CD4-positive, alpha-beta T cell (primary cell): ENCODE measurements at places on chromosomes 12 and 14.
A peak's percentile ranks its signal among the peaks of the same experiment; 100 is the strongest.

DNA sequence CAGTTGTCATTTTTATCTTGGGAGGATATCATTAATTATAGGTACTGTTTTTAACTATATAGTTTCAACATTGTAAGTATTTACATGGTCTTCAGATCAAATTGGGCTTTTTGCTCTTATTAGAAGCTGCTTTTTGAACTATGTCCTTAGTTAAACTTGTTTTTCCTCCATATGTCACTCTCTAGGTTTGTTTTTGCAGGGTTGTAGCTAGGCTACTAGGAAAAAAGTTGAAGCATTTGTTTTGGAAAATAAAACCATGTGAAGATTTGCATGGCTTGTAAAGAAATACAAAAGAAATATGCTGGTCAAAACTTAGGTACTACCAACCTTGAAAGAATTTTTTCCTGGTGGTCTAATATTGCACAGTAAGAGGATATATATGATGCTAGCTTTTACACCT lies 3.4 kb downstream of the ARID2 start:
- no peak for DNase-seq

DNA sequence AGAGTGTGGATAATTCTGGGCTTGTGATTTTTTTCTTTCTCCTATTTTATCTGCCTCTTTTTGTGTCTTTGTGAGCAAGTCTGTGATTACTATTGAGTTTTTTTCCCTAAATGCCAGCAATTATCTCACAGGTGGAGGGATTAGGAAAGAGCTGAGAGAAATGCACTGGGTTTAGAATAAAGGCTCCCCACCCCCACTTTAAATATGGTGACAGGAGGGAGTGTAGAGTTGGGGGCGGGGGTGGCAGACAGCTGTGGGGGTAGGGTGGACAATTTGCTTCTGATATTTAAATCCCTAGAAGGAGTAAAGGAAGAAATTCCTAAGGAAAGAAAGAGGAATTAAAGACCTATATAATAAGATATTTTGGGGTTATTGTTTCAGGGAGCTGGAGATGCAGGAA lies 145.9 kb downstream of the NRXN3 start:
- no peak for DNase-seq

DNA sequence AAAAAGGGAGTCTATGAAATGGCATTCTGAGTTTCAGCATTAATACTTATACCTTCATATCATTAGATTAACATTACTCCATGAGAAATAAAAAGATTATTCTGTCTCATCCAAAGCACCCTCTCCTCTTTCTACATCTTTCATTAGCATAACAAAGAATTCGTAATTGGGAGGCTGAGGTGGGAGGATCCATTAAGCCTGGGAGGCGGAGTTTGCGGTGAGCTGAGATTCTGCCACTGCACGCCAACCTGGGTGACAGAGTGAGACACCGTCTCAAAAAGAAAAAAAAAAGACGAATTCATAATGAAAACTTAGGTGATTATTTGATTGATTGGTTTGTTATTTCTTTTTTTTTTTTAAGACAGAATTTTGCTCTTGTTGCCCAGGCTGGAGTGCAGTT lies 1.8 kb upstream of the CDK17 start:
- peak; percentile 69 for DNase-seq

DNA sequence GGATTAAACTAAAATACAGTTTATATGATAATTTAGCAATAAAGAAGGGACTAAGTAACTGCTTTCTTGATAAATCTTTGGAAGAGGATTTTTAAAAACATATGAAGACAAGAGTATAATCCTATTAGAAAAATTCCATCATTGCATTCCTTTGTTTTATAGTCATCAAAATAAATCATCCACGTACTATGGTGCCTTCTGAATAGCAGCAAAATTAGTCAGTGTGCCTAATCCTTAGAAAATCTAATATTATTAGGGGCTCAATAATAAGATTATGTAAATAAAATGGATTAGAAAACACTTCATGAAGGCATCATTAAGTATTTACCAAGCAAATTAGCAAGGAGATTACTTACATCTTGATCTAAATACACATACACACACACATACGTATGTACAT lies 102.1 kb downstream of the KCNH5 start:
- no peak for DNase-seq

- no peak for DNase-seq
These were observed 21.4 kb downstream of the WNT5B start for GRCh38 chr12:1650260-1650977.

DNA sequence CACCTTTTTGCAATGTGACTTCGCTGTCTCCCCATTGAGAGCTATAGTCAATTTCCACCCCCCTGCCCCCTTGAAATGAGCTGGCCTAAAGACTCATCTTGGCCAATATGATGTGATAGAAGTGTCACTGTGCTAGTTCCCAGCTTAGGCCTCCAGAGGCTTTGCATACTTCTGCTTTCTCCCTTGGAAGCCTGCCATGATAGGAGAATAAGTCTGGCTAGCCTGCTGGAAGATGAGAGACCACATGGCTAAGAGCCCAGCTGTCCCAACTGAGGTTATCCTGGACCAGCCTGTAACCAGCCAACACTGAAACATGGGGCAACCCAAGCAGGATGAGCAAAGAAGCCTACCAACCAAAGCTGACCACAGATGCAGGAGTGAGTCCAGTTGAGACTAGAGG lies 196.9 kb downstream of the GRIN2B start:
- DNase-seq = no peak

- DNase-seq = no peak
These were observed 9.3 kb downstream of the ZNF410 start for GRCh38 chr14:73895939-73896338.

GRCh38 chr12:113860950-113861349 lies 105.2 kb downstream of the RBM19 start:
- DNase-seq = no peak
